Gastrocnemius medialis (tissue), 4 donors: ENCODE measurements at places on chromosomes 4 and X. TPM values are rescaled to one million over a fixed set of nuclear protein-coding genes. Genes with fewer than 3 reads are reported as not detected.

MGARP gene
- 0.65 TPM for total RNA-seq

CYBB gene
- total RNA-seq: 4.5 TPM

GLRB gene
- total RNA-seq: 1.8 TPM

IL13RA2 gene
- total RNA-seq: not detected

MGAT4D gene
- not detected for total RNA-seq

LONRF3 gene
- 15.7 TPM for total RNA-seq

SSX3 gene
- total RNA-seq: not detected

GSPT2 gene
- total RNA-seq: 1.5 TPM

TASL gene
- total RNA-seq: 0.13 TPM

FAT4 gene
- total RNA-seq: 3.7 TPM

MAGEB10 gene
- total RNA-seq: not detected

RPS6KA3 gene
- total RNA-seq: 53.1 TPM

CT83 gene
- not detected for total RNA-seq

GRCh38 chr4:74054483-74055047 is 16.1 kb upstream of the CXCL3 start:
- H3K27ac ChIP-seq: no peak overlapping the region
- no peaks in the 10 kb centered on the region for H3K27me3 ChIP-seq
- no peak for DNase-seq
- no peaks in the 10 kb centered on the region for H3K36me3 ChIP-seq

- no peak overlapping the region for H3K4me3 ChIP-seq
- H3K27ac ChIP-seq: no peak overlapping the region
- no peaks in the 10 kb centered on the region for H3K36me3 ChIP-seq
Measured at GRCh38 chrX:23919706-23920320, 12.0 kb downstream of the CXorf58 start.

DNA sequence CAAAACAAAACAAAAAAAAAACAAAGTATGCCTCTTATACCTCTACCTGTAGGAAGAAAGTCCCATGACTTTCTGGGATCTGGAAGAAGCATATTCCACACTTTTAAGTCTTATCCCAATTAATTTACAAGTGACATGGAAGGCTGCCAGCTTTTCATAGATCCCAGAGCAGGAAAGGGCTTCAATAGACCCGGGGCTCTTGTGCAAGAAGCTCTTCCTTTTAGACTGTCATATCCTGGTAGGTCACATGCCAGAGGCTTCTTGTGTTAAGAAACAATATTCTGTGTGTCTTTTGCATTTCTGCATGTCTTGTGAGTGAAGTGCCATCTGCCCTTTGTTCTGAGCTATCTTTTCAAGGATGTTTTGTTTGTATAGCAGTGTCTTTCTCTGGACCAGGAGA is 84.4 kb upstream of the PHOX2B start:
- H3K4me1 ChIP-seq: no peaks in the 10 kb centered on the region
- H3K27me3 ChIP-seq: no peaks in the 10 kb centered on the region
- DNase-seq: no peak
- no peak overlapping the region for H3K4me3 ChIP-seq
- no peaks in the 10 kb centered on the region for H3K36me3 ChIP-seq
- H3K27ac ChIP-seq: no peak overlapping the region

DNA sequence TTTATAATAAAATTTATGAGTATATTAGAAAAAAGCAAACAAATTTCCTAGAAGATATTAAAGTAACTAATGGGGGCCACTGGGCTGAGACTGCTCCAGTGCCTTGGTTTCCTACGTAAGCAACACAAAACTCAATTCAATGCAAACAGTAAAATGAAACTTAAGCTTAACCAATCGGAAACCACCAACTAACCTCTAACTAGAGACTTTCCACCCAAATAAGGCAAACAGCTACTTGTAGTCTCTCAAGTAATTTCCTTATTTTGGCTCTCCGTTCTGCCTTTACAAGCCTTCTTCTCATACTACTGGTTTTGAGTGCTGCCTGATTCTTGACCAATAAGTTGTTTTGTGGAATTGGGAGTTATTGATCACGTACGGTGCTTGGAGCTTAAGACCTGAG is 167.3 kb upstream of the VEGFC start:
- no peaks in the 10 kb centered on the region for H3K27me3 ChIP-seq
- no peak overlapping the region for H3K27ac ChIP-seq
- H3K4me3 ChIP-seq: no peak overlapping the region
- H3K4me1 ChIP-seq: no peaks in the 10 kb centered on the region

GRCh38 chrX:57918750-57919436 is 8.6 kb upstream of the ZXDA start:
- no peak for DNase-seq
- H3K36me3 ChIP-seq: no peaks in the 10 kb centered on the region
- H3K4me1 ChIP-seq: peaks cover 4% of the 10 kb centered on the region
- H3K27me3 ChIP-seq: no peaks in the 10 kb centered on the region

DNA sequence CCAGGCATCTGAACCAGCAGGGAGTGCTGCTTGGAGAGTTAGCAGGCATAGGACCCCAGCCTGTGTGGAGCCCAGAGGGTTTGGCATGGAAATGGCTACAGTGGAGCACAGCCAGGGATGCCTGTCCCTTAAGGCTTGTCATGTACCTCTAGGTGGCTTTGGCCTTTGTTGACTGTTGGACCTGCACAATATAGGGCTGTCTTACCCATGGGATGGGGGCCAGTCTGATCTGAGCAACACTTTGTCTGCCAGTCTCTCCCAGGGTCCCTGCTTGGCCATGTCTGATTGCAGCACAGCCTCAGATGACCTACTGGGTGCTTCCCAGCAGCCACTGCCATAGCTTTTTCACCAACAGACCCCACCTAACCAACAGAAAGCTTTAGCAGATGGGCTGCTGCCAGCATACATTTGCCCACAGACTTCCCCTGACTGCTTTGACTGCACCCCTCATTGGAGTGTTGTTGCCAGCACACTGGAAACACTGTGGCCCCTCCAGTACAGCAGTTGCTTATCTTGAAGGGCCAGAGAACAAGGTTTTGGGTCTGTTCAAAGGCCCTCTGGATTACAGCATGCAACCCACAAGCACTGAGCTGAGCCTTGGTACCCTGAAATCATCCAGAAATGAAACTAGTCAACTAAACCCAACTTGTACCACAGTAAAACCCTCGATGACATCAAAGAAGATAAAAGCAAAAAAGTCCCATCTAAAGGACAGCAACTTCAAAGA is 22.1 kb downstream of the ANAPC10 start:
- H3K4me3 ChIP-seq: no peak overlapping the region
- H3K4me1 ChIP-seq: peaks cover 11% of the 10 kb centered on the region
- no peak for DNase-seq
- no peak overlapping the region for H3K27ac ChIP-seq
- no peaks in the 10 kb centered on the region for H3K27me3 ChIP-seq

DNA sequence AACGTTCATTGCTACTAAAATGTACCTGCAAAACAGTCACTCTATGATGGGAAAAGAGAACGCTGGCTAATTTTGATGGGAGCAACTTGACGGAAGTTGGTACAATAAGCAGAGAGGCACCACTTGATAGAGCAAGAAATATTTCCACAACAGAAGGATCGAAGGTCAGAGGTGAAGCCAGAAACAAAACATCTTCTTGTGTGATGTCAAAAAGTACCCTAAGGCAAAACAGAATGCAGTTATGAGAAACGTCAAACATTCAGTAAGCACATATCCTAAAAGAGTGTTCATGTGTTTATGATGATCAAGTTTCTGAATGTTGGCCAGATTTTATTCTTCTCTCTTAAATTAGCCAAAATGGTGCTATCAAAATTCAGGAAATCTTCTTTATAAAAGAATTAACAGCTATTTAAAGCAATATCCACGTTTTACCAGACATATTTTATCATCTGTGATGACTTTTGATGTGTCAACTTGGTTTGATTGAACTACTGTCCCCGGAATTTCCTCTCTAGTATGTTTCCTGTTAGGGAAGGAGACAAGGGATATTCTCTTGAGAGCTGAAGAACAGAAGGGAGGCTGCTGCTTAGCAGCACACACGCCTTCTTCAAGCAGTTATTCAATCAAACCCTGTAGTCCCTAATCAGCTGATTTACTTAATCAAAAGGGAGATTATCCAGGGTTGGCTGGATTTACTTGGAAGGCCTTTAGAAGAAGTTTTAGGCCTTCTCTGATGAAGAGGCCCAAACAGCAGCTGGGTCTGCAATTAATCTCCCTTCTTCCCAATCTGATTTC is 15.7 kb downstream of the AASDH start:
- no peaks in the 10 kb centered on the region for H3K4me1 ChIP-seq
- no peak for DNase-seq
- no peaks in the 10 kb centered on the region for H3K27me3 ChIP-seq
- peaks cover 4% of the 10 kb centered on the region for H3K36me3 ChIP-seq

DNA sequence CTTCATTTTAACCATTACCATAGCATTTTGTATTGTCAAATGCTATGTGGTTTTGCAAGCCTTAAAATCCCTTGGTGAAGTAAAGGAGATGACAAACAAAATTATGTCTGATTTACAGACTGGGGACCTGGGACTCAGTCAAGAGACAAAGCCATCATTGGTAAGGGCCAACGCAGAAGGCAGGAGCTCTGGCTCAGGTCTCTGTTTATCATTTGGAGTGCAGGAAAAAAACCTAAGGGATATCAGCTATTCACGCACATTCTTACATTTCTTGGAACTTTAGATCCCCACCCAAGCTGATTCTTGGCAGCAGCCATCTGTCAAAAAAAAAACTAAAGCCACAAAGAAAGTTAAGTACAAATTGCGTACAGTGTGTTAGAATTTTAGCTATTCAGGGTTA is 731.9 kb downstream of the STPG2 start:
- no peak overlapping the region for H3K27ac ChIP-seq
- H3K4me1 ChIP-seq: no peaks in the 10 kb centered on the region
- H3K4me3 ChIP-seq: no peak overlapping the region

- no peak for DNase-seq
- no peak overlapping the region for H3K4me3 ChIP-seq
- no peaks in the 10 kb centered on the region for H3K36me3 ChIP-seq
- no peaks in the 10 kb centered on the region for H3K4me1 ChIP-seq
- H3K27ac ChIP-seq: no peak overlapping the region
- H3K27me3 ChIP-seq: no peaks in the 10 kb centered on the region
Measured at GRCh38 chr4:108135549-108136209, 33.1 kb downstream of the LEF1 start.

DNA sequence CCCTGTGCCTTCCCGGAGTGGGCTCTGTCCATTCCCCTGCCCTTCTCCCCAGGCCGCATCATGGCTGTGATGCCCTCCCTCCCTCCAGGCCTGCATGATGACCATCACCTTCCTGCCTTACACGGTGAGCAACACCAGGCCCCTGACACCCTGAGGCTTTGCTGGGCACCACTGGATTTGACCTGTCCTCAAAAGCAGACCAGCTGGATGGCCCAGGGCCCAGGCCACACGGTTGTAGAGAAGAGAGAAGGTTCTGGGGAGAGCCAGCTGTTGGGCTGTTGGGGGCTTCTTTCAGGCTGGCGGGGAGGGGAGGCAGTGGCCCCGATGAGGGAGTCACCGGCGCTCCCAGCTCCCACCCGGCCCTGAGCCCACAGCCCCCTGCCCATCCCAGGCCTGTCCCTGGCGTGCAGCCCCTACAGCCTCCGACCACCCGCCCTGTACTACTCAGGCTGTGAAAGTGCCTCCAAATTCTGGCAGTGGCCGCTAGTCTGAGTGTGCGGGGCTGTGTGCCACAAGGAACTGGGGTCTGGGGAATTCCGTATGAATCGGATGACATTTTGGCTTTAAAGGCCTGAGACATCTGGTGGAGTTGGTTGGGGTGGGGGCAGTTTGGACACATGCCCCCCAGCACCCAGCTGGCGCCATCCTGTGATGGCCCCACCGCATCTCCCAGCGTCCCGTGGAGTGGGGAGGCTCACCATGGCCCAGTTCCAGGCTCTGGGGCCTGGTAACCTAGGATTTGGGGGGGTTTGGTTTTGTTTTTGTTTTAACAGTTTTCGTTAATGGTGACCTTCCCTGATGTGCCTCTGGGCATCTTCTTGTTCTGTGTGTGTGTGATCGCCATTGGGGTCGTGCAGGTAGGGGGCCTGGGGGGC is 19.6 kb downstream of the TMEM175 start:
- no peaks in the 10 kb centered on the region for H3K27me3 ChIP-seq
- no peak overlapping the region for H3K27ac ChIP-seq
- H3K4me1 ChIP-seq: no peaks in the 10 kb centered on the region
- DNase-seq: peak; percentile 4
- H3K36me3 ChIP-seq: no peaks in the 10 kb centered on the region

DNA sequence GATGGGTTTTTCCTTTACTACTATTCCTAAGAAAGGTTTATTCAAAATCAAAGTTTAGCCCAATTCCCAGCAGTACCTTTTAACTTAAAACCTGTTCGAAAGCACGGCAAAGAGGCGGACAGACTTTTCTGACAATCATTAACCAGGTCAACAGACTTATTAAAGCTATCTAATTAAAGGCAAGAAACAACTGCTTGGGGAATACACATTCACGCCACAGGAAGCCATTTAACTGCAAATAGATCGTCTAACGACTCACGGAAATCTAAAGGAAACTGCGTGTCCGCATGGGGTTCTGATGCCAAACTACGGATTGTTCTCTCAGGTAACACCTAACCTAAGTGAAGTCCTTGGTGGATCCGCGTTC is 663 bp upstream of the USP53 start:
- H3K4me3 ChIP-seq: peak overlapping the region; percentile 92
- H3K27ac ChIP-seq: peak overlapping the region; percentile 98
- peaks cover under 1% of the 10 kb centered on the region for H3K36me3 ChIP-seq
- DNase-seq: no peak

DNA sequence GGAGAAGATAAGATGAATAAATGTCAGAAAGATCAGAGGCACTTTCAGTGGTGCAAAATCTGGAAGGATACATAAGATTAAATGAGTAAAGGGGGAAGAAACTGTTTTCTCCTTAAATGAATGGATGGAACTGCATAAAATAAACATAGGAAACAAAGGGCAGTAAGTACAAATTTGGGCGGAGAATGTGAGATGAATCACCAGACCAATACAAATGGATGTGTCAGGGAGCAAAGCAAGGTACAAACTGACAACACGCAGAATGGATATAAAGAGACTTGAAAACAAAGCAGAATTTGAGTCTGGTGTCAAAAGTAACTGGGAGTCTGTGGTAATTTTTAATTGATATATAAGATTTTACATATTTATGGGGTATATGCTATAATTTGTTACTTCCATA is 175.3 kb upstream of the PCDH18 start:
- peaks cover 3% of the 10 kb centered on the region for H3K4me1 ChIP-seq
- no peak overlapping the region for H3K27ac ChIP-seq
- no peak for DNase-seq
- no peaks in the 10 kb centered on the region for H3K36me3 ChIP-seq
- H3K27me3 ChIP-seq: no peaks in the 10 kb centered on the region
